ENCODE measurements at places on chromosomes 7 and 10.

DNA sequence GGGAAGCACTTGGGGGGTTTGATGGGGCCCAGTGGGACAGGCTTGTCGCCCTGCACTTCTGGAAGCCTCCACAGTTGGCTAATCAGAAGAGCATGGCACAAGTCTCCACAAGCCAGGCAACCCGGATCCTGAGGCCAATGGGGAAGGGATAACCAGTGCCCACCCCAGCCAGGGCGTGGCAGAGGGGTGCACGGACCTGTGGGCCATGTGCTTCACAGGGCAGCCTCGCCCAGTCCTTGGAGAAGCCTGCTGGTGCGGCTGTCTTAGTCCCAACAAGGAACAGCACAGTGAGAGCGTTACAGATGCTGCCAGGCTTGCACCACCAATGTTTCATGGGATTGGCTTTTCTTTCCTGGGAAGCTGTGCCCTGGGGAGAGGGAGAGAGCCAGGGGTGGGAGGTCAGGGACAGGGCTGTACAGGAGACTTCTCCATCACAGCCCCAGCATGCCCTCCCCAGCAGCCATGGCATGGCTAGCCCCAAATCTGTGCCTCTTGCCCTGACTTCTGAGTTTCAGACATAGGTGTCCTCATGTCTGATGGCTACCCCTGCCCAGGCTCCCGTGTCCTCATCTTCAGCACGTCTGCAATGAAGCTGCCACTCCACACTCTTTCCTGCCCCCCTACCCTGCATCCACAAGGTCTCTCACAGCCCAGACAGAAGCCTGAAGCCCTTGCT lies 116.0 kb downstream of the PTPN20 start:
- no peak for DNase-seq

DNA sequence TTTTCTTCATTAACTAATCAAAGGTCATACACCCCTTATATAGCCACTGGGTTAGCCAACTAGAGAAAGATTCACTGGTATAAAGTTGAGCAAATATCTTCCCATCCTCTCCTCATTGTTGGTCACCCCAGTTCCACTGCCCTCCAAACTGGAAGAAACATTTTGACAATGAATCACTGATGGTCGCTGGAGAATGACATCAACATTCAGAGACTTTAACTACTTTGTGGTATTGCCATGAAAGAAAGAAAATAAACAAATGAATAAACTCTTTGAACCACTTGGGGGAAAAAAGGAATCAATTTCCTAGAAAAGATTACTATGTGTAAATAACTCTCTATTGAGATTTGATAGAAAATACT lies 23.4 kb downstream of the HYCC1 start:
- no peak overlapping the region for H3K4me3 ChIP-seq
- no peaks in the 10 kb centered on the region for H3K4me1 ChIP-seq
- H3K27me3 ChIP-seq = no peaks in the 10 kb centered on the region
- H3K36me3 ChIP-seq = peaks cover 7% of the 10 kb centered on the region
- no peak overlapping the region for H3K27ac ChIP-seq

GRCh38 chr10:61286686-61287085 lies 166.5 kb downstream of the TMEM26 start:
- H3K27ac ChIP-seq = no peak overlapping the region
- H3K4me3 ChIP-seq = no peak overlapping the region
- no peaks in the 10 kb centered on the region for H3K4me1 ChIP-seq

- no peak for DNase-seq
- H3K27ac ChIP-seq = no peak overlapping the region
- H3K27me3 ChIP-seq = no peaks in the 10 kb centered on the region
- no peaks in the 10 kb centered on the region for H3K36me3 ChIP-seq
Observed at GRCh38 chr7:70421319-70421718, 710.6 kb upstream of the GALNT17 start.

DNA sequence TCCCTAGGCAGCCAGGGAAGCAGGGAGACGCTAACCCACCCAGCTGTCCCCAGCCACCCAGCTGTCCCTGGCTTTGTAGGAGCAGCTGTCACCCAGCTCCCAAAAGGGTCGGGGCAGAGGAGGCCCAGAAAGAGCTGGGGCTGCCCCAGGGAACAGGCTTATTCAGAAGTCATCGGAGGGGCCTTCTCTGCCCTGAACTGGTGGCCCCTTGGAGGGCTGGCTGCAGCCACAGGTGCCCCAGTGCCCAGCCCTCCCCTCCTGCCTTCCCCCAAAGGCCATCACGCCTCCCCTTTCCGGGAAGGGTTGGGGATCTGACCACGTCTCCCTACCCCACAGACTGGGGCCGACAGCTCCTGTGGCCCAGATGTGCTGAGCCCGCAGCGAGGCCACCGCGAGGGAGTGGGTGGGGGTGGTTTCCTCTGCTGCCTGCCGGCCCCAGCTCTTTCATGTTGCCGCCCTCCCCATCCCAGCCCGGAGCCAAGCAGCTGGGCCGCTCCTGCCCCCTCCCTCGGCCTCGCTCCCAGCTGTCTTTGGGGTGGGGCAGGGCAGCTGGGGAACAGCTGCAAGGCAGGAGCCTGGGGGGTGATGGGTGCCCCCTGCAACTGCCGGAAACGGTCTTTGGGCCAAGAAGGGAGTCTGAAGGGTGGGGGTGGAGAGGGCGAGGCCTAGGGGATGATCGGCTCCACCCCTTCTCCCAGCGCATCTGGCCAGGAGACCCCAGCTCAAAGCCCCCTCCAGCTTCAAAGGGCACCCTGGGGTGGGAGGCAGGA lies 16.8 kb downstream of the TRIM8 start:
- H3K27ac ChIP-seq = peak overlapping the region; percentile 46
- DNase-seq = peak; percentile 78
- H3K27me3 ChIP-seq = no peaks in the 10 kb centered on the region
- peaks cover 28% of the 10 kb centered on the region for H3K4me1 ChIP-seq

DNA sequence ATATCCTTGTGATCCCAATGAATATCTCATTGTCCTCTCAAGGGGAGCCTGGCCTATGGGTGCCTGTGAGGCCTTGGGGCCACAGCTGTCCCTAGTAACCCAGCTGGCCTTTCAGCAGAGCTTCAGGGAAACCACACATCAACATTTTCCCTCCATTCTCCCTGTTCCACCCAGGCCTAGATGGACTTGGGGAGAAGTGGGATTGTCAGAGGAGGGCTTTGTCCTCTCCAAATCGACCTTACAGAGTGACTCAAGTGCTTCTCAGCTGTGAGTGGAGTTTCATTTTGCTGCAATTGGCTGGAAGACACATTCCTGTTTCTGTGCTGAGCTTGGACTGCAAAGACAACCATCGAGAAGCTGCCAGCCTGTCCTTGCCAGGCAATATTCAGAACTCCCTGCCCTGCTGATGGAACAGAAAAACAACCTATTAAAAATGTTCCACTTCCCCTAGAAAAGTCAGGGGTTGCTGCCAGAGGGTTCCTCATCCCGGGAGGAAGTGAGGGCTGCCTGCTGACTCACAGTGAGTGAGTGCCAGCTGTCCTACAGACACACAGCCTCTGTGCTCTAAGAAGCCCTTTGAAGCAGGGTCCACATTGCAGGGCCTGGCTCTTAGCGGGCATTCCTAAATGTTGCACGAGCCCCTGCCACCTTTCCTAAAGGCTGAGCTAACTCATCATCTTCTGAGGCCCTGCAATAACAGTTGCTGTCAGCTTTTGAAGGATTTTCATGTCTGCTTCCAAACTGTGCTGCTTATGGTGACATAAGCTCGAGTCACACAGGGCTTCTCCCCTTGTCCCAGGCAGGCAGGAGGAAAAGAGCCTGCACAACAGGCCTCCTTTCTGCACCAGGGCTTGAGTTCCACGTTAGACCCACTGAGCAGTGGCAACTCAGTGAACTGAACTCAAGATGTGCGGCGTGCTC lies 20.5 kb downstream of the STRA8 start:
- peak; percentile 54 for DNase-seq
- peak overlapping the region; percentile 71 for H3K27ac ChIP-seq
- H3K27me3 ChIP-seq = no peaks in the 10 kb centered on the region

DNA sequence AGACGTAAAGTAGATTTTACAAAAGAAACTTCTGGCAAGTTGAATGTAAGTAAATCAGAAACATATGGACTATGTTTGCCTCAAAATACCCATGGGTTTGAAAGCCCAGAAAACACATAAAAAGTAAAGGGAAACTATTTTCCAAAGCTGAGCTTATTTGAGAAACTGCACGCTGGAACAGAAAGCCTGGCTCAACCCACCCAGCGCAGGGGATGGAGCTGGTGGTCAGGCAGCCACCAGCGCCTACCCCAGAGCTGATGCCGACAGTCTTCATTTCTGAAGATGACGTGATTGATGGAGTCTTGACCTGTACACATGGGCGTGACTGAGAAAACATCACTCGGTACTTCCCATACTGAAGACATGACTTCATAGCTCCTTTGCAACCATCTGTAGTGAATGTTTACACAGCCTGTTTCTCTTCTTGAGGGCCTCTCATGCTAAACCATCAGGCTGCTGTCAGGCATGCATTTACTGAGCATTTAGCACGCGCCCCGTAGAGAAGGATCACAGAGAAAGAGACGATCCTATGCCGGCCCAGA lies 232.6 kb upstream of the AUTS2 start:
- no peak overlapping the region for H3K27ac ChIP-seq
- no peaks in the 10 kb centered on the region for H3K27me3 ChIP-seq
- H3K4me3 ChIP-seq = no peak overlapping the region
- no peaks in the 10 kb centered on the region for H3K4me1 ChIP-seq
- DNase-seq = no peak

GRCh38 chr10:97321804-97322190 lies 2.7 kb downstream of the FRAT1 start:
- H3K4me3 ChIP-seq = peak overlapping the region; percentile 82
- peaks cover 24% of the 10 kb centered on the region for H3K4me1 ChIP-seq
- H3K36me3 ChIP-seq = no peaks in the 10 kb centered on the region
- DNase-seq = no peak

DNA sequence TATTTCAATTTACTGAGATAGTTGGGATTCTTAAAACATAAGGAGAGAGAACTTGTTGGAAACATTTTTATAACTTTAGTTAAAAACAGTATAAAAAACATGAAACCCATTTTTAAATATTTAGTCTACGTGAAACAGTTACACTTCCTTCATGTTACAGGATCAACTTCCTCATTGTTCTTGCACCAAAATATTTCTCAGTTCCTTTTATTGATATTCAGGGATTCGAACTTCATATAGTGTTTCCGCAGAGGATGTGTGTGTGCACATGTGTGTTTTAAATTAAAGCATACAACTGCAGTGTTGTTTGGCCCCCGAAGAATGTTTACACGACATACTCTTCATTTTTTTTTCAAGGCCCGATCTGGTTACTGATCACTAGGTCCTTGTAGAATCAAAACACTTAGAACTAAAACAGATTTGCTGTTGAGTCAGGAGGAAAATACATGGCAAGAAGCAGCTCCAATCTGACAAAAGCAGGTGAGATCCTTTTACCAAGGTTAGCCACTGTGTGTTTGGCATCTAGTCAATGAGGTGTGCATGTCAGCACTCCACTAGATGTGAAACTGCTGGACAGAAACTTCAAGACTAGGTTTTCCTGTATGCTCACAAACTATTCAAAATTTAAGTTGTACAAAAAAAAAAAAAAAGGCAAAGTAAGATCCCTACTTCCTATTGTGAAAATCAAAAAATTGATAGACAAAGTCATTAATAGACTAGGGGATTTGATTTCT lies 60.4 kb downstream of the INSYN2A start:
- H3K4me3 ChIP-seq = no peak overlapping the region
- H3K4me1 ChIP-seq = no peaks in the 10 kb centered on the region
- H3K27ac ChIP-seq = no peak overlapping the region
- no peak for DNase-seq
- no peaks in the 10 kb centered on the region for H3K27me3 ChIP-seq

- H3K4me1 ChIP-seq = peaks cover 3% of the 10 kb centered on the region
- no peak for DNase-seq
- H3K4me3 ChIP-seq = no peak overlapping the region
- H3K27me3 ChIP-seq = no peaks in the 10 kb centered on the region
- H3K36me3 ChIP-seq = no peaks in the 10 kb centered on the region
Observed at GRCh38 chr10:95562341-95562965, 1.3 kb upstream of the SORBS1 start.

GRCh38 chr10:27745732-27746396 lies at the start of gene MKX:
Gene MKX (minus strand): TSS chr10:27745819. CDS start chr10:27743415, 2,404 bp downstream.
- peaks cover 99% of the 10 kb centered on the region for H3K27me3 ChIP-seq
- no peak within 1 kb of the TSS for H3K27ac ChIP-seq
- H3K36me3 ChIP-seq = no peaks in the 10 kb centered on the region
- peaks cover 38% of the 10 kb centered on the region for H3K4me1 ChIP-seq
- H3K4me3 ChIP-seq = peak within 1 kb of the TSS; percentile 68

GRCh38 chr10:4678023-4678950 lies 147.7 kb upstream of the AKR1E2 start:
- H3K27ac ChIP-seq = no peak overlapping the region
- H3K4me1 ChIP-seq = no peaks in the 10 kb centered on the region
- H3K36me3 ChIP-seq = no peaks in the 10 kb centered on the region
- no peak overlapping the region for H3K4me3 ChIP-seq

- peak; percentile 72 for DNase-seq
- H3K36me3 ChIP-seq = no peaks in the 10 kb centered on the region
- H3K27me3 ChIP-seq = no peaks in the 10 kb centered on the region
Observed at GRCh38 chr10:35640474-35640873, 1.6 kb downstream of the FZD8 start.

DNA sequence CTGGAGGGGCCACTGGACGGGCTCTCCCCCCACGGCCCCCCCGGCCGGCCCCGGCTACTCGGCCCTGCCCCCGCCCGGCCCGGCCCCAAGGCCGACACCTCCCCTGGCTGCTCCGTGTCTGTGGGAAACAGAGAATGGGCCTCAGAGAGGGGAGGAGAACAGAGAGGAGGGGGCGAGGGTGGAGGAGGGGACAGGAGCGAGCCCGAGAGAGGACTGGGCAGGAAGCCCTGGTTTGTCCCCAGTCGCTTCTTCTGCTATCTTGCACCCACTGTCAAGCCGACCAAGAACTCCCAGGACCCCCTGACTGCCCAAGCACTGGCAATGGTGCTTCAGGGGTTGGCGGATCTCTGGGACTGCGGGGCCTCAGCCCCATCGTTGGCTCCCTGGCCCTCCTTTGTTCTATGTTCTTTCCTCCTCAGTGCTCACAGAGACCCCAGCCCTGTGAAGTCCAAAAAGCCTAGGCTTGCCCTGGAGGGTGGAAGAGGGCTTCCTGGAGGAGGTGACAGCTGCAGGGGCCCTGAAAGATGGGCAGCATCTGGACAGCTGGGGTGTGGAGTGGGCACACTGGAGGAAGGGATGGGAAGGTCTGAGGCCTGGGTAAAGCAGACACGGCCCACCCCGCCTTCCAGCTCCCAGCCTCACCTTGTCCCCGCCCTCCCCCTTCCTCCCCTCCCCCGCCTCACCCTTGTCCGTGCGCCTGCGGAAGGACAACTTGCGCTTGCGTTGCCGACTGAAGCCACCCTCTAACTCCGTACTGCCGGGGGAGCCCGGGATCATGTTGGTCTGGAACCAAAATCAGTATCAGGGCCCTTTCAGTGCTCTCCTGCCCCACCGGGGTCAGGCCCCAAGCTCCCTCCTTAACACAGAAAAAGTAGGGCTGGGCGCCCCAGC lies 30.1 kb downstream of the KCNH2 start:
- H3K36me3 ChIP-seq = no peaks in the 10 kb centered on the region
- H3K4me3 ChIP-seq = no peak overlapping the region
- no peaks in the 10 kb centered on the region for H3K4me1 ChIP-seq
- no peak for DNase-seq
- H3K27ac ChIP-seq = no peak overlapping the region
- peaks cover 19% of the 10 kb centered on the region for H3K27me3 ChIP-seq

- DNase-seq = no peak
- H3K27ac ChIP-seq = no peak overlapping the region
- H3K4me3 ChIP-seq = no peak overlapping the region
- H3K4me1 ChIP-seq = no peaks in the 10 kb centered on the region
Observed at GRCh38 chr7:7521259-7521658, 14.4 kb downstream of the COL28A1 start.

Measured in heart right ventricle (tissue), 16 donors.